ENCODE measurements at places on chromosomes 16 and 17.

GRCh38 chr17:74642995-74643394 is 19.5 kb upstream of the CD300E start:
- DNase-seq: no peak

- peak; percentile 68 for DNase-seq
Measured at GRCh38 chr16:67884684-67885083, at the start of gene NRN1L. Gene NRN1L (plus strand): TSS chr16:67884885. CDS start chr16:67884904, 19 bp downstream.

- DNase-seq: no peak
Measured at GRCh38 chr17:56708220-56708558, 114.7 kb downstream of the NOG start.

- DNase-seq: no peak
Measured at GRCh38 chr17:77840513-77841165, 117.9 kb upstream of the TNRC6C start.

- no peak for DNase-seq
Measured at GRCh38 chr16:23836078-23836403, 258 bp downstream of the PRKCB start.

DNA sequence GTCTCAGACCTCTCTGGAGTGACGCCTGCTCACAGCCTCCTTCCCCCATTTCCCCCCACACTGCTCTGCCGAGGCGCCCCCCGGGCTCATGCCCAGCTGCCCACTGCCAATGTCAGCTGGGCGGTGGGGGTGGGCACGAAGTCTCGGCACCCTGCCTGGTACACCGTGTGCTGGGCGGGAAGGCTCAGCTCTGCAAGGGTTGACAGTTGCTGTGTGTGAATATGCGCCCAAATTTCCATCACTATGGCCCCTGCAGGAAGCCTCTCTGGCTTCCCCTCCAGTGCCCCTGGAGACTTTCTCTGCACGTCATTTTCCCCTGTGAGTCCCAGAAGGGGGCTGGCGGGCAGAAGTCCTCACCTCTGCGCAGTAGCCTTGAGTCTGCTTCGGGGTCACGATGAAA is 11.6 kb upstream of the CAMKK1 start:
- DNase-seq: no peak

GRCh38 chr17:81991684-81992305 is 14.4 kb downstream of the ASPSCR1 start:
- no peak for DNase-seq
